ENCODE measurements at places on chromosomes 12 and 14.

GRCh38 chr12:88952562-88952942, 372.3 kb upstream of the KITLG start:
- no peaks in the 10 kb centered on the region for H3K36me3 ChIP-seq
- no peak overlapping the region for H3K4me3 ChIP-seq
- no peak for DNase-seq
- no peaks in the 10 kb centered on the region for H3K4me1 ChIP-seq

DNA sequence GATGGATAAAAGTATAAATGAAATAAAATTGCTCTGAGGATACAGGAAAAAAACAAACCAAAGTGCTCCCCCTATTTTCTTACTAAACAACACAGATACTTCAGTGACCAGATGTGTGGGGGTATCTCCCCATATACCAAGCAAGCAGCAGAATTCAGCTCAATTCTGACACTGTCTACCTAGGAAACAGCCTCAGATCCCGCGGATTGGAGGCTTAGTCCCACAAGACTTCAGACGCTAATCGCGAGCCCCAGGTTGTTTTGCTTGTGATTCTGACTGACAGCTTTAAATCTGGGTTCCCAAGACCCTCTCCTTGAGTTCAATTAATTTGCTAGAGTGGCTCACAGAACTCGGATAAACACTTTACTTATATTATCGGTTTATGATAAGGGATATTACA, 17.3 kb downstream of the NFKBIA start:
- no peak overlapping the region for H3K4me3 ChIP-seq
- no peaks in the 10 kb centered on the region for H3K27me3 ChIP-seq
- H3K27ac ChIP-seq, result no peak overlapping the region

GRCh38 chr14:74202113-74202512, 37.1 kb upstream of the VSX2 start:
- H3K27ac ChIP-seq, result no peak overlapping the region
- no peak overlapping the region for H3K4me3 ChIP-seq
- peaks cover 21% of the 10 kb centered on the region for H3K36me3 ChIP-seq
- H3K4me1 ChIP-seq, result no peaks in the 10 kb centered on the region

DNA sequence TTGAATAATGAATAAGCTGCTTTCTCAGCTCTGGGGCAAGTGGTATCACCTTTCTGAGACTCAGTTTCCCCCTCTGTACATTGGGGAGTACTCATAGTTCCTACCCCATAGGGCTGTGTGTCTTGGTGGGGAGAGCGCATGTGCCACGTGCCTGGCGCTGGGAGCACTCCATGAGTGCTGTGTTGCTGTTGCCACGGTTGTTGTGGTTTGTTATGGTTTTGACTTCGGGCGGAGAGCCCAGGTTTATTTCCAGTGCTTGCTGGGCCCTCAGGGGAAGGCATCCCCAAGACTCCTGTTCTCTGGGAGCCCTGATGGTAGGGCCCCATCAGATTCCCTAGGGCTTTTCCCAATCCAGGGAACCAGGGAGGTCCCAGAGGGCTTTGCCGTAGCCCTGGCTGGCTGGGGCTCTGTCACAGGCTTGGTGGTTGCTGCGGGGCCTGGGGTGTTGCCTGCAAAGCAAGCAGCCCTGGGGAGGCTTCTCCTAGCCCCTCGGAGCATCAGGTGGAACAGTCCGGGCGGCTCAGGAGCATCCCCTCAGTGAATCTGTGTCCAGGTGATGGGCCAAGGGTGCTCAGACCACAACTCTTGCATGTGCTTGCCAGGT, 18.6 kb downstream of the SH2B3 start:
- peaks cover 7% of the 10 kb centered on the region for H3K36me3 ChIP-seq
- H3K27ac ChIP-seq, result no peak overlapping the region
- no peak overlapping the region for H3K4me3 ChIP-seq
- no peaks in the 10 kb centered on the region for H3K27me3 ChIP-seq
- H3K4me1 ChIP-seq, result peaks cover 20% of the 10 kb centered on the region

DNA sequence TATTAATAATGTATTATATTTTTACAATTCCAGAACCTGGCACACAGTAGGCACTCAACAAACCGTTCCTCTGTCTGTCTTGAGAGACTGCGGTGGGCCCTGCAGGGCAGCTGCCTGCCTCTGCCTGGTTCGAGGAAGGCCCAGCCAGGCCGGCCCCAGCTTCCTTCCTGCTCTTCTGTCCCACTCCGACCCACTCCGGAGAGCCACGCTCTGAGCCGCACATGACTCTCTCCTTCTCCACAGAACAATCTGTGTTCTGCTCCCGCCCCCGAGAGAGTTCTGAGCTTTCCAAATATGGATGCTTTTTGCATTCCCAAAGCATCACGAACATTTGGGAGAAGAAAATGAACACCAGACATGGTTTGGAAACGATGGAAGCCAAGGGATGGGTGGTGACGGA, 57.3 kb downstream of the TTC7B start:
- H3K27ac ChIP-seq, result peak overlapping the region; percentile 71
- peaks cover 29% of the 10 kb centered on the region for H3K4me1 ChIP-seq
- H3K4me3 ChIP-seq, result peak overlapping the region; percentile 59
- peak; percentile 48 for DNase-seq
- H3K27me3 ChIP-seq, result no peaks in the 10 kb centered on the region

- H3K4me1 ChIP-seq, result no peaks in the 10 kb centered on the region
- no peaks in the 10 kb centered on the region for H3K27me3 ChIP-seq
- no peak for DNase-seq
- no peak overlapping the region for H3K4me3 ChIP-seq
Observed at GRCh38 chr14:94697773-94698556, 71.9 kb downstream of the GSC start.

GRCh38 chr12:113333877-113334785, 778 bp downstream of the SLC8B1 start:
- H3K4me3 ChIP-seq, result peak overlapping the region; percentile 85
- peaks cover 36% of the 10 kb centered on the region for H3K4me1 ChIP-seq
- peaks cover 5% of the 10 kb centered on the region for H3K36me3 ChIP-seq
- H3K27ac ChIP-seq, result no peak overlapping the region
- H3K27me3 ChIP-seq, result no peaks in the 10 kb centered on the region

DNA sequence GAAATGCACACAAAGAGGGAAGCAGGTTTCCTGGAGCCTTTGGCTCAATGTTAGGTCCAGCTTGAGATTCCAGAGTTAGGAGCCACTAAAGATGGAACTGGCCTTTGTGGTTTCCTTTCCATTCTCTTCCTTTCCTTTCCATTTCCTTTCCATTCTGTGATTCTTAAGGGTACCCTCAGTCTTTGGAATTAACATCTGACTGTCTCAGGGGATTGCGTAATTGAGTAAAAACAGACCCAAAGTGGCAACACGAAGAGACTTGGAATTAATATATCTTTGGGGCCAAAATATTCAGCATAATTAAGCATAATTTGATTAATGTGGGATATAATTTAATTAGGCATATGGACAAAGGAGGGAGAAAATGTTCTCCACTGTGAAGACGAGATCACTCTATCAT, 205.6 kb downstream of the CRADD start:
- no peaks in the 10 kb centered on the region for H3K4me1 ChIP-seq
- H3K4me3 ChIP-seq, result no peak overlapping the region
- DNase-seq, result no peak
- no peaks in the 10 kb centered on the region for H3K36me3 ChIP-seq
- no peak overlapping the region for H3K27ac ChIP-seq

GRCh38 chr12:52865090-52865944, 16.5 kb upstream of the KRT78 start:
- peaks cover 17% of the 10 kb centered on the region for H3K4me1 ChIP-seq
- H3K36me3 ChIP-seq, result no peaks in the 10 kb centered on the region
- H3K4me3 ChIP-seq, result no peak overlapping the region
- DNase-seq, result no peak

GRCh38 chr14:104135121-104135903, 3.1 kb upstream of the KIF26A start:
- DNase-seq, result no peak
- H3K36me3 ChIP-seq, result no peaks in the 10 kb centered on the region
- H3K27me3 ChIP-seq, result peaks cover 76% of the 10 kb centered on the region
- H3K27ac ChIP-seq, result no peak overlapping the region
- H3K4me3 ChIP-seq, result no peak overlapping the region

- H3K36me3 ChIP-seq, result no peaks in the 10 kb centered on the region
- H3K27ac ChIP-seq, result no peak overlapping the region
- no peak overlapping the region for H3K4me3 ChIP-seq
- no peak for DNase-seq
- H3K4me1 ChIP-seq, result no peaks in the 10 kb centered on the region
Observed at GRCh38 chr14:22656945-22657731, 13.0 kb upstream of the OR6J1 start.

DNA sequence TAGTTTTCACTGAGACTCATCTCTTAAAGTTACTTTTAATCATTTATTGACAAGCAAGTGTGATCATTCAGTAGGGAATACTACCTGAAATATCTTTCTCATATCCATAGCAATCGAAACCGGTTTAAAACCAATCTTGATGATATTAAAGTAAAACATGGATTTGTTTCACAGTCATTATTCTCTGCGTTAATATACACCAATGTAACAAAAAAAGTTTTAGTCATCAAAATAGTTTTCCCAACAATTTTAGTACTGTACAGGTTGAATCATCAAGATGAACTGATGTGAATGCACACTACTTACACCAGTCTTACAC, 137.0 kb upstream of the KRAS start:
- DNase-seq, result no peak
- no peaks in the 10 kb centered on the region for H3K36me3 ChIP-seq
- H3K4me1 ChIP-seq, result peaks cover 6% of the 10 kb centered on the region
- no peak overlapping the region for H3K4me3 ChIP-seq
- no peaks in the 10 kb centered on the region for H3K27me3 ChIP-seq

DNA sequence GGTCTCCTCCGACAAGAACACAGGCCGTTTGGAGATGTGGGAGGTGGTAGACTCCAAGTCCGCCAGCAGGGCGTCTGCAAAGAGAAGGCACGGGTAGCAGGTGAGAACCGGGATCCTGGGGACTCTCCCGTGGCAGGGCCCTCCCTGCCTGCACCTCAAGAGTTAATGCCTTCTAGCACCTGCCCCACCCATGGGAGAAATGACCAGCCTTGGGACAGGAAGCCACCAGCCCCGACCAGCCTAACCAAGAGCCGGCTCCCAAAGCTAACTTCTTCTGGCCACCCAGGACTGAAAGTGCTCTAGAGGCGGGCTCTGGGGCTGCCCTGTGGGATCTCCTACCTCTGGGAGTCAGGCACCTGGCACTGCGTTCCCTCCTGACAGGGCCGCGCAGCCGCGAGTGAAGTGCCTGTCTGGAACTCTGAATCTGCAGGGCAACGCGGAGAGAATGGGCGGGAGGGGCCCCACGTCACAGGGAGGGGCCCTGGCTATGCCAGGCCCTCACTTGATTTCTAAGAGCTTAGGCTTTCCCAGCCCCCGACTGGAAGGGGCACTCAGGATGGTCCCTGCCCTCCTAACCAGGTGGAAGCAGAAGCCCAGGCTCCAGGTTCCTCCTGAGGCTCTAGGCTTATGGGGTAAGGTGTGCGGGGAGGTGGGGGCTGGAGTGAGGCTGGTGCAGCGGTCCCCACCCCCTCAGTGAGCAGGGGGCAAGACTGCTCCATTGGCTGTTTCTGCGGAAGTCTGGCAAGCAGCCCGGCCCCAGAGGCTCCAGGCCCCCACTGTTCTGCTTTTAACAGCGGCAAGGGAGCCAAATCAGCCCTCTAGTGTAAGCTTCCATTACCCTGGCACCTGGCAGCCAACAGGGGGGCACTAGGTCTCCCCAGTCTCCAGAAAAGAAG, 23.6 kb upstream of the RPLP0 start:
- no peak overlapping the region for H3K27ac ChIP-seq
- peaks cover 28% of the 10 kb centered on the region for H3K27me3 ChIP-seq
- H3K4me1 ChIP-seq, result peaks cover 36% of the 10 kb centered on the region
- peak; percentile 48 for DNase-seq
- H3K4me3 ChIP-seq, result no peak overlapping the region

DNA sequence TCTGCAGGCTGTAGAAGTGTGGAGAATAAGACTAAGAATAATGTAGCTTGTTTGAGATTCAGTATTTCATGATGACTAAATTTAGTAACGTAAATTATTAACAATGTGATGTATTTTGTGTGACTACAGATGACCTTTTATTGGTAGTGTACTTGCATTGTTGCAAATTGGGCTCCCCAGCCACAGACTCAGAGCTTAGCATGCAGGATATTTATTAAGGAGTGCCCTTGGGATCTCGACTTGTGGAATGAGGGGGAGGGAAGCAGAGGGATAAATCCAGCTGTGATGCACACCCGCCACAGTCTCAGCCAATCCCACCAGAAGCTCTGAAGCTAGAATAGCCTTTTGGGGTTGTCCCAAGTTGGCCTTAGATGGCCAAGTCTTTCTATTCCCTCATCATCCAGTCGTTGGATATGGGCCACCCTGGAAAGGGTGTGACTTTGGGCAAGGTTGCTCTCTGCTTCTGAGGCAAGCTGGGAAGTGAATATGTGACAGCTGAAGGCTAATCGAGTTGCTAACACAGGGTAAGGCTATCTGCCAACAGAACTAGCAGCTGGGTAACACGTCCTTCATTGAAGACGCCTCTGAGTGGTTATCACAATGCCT, 42.1 kb upstream of the USP44 start:
- no peak overlapping the region for H3K4me3 ChIP-seq
- H3K36me3 ChIP-seq, result no peaks in the 10 kb centered on the region
- DNase-seq, result no peak
- no peaks in the 10 kb centered on the region for H3K27me3 ChIP-seq

GRCh38 chr14:102415671-102416070, 52.9 kb downstream of the TECPR2 start:
- no peaks in the 10 kb centered on the region for H3K4me1 ChIP-seq
- DNase-seq, result no peak
- H3K27me3 ChIP-seq, result no peaks in the 10 kb centered on the region
- H3K36me3 ChIP-seq, result peaks cover 8% of the 10 kb centered on the region
- H3K4me3 ChIP-seq, result no peak overlapping the region

GRCh38 chr14:86091811-86092210, 561.9 kb downstream of the FLRT2 start:
- H3K4me3 ChIP-seq, result no peak overlapping the region
- no peaks in the 10 kb centered on the region for H3K36me3 ChIP-seq
- H3K27me3 ChIP-seq, result no peaks in the 10 kb centered on the region
- H3K4me1 ChIP-seq, result peaks cover 4% of the 10 kb centered on the region

- no peaks in the 10 kb centered on the region for H3K4me1 ChIP-seq
- H3K4me3 ChIP-seq, result no peak overlapping the region
- peaks cover 6% of the 10 kb centered on the region for H3K36me3 ChIP-seq
- no peak for DNase-seq
Observed at GRCh38 chr14:71712478-71712877, 219.8 kb upstream of the RGS6 start.

DNA sequence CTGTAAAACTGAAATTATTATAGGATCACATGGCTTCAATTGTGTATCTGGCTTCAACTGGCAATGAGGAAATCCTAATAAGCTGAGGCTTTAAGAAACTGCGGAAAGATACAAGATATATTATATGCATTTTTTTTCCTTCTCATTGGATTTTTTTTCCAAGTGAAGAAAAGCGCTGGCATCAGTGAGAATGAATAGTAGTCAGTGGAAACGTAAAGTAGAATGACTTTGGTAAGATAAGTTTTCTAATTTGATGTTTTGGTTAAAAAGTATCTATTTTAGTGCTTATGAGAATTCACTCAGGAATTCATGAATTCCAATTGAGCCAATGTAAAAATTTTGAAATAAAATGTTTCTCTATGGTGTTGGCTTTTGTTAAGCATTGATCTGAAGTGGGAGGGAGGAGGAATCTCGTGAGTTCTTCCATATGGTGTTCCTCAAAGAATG, 173.5 kb upstream of the FRMD6 start:
- no peaks in the 10 kb centered on the region for H3K4me1 ChIP-seq
- DNase-seq, result no peak
- H3K4me3 ChIP-seq, result no peak overlapping the region
- no peaks in the 10 kb centered on the region for H3K27me3 ChIP-seq
- no peaks in the 10 kb centered on the region for H3K36me3 ChIP-seq
